Metanephros (tissue), 2 donors: ENCODE measurements at places on chromosomes 11 and 22. TPM values are rescaled to one million over a fixed set of nuclear protein-coding genes. Genes with fewer than 3 reads are reported as not detected.

Gene APOBEC3F
- 7.5 TPM for total RNA-seq

Gene TTLL12
- total RNA-seq: 29.5 TPM

Gene PICALM
- total RNA-seq: 430 TPM

Gene CDC42EP2
- total RNA-seq: 15.7 TPM

Gene B3GAT1
- total RNA-seq: 1.6 TPM

Gene SORL1
- total RNA-seq: 67.6 TPM

Gene RAB6A
- 109 TPM for total RNA-seq

Gene PRAME
- total RNA-seq: 0.12 TPM

Gene RTN3
- total RNA-seq: 61.8 TPM

Gene MS4A4A
- total RNA-seq: 7.9 TPM

Gene OR4A16
- total RNA-seq: not detected

Gene KCNK7
- 0.35 TPM for total RNA-seq

Gene MMP12
- total RNA-seq: 1.6 TPM

Gene TESMIN
- 10.3 TPM for total RNA-seq

Gene ENTHD1
- total RNA-seq: not detected

Gene PDGFB
- 15.8 TPM for total RNA-seq

Gene PHLDB1
- total RNA-seq: 116 TPM

Gene LRRC56
- 1.8 TPM for total RNA-seq

Gene OR51B2
- 0.47 TPM for total RNA-seq

Gene DEPDC7
- total RNA-seq: 3.9 TPM

Gene ANKK1
- total RNA-seq: 0.47 TPM

Gene BTG4
- total RNA-seq: not detected

Gene OR56A1
- 0.12 TPM for total RNA-seq

Gene HSPB2
- 3.2 TPM for total RNA-seq
